ENCODE measurements at places on chromosomes 6 and 20.

GRCh38 chr20:59945175-59945574, 5.0 kb downstream of the FAM217B start:
- no peak for DNase-seq

- DNase-seq = no peak
These were observed 441.0 kb upstream of the MARCKS start for GRCh38 chr6:113416170-113416569.

DNA sequence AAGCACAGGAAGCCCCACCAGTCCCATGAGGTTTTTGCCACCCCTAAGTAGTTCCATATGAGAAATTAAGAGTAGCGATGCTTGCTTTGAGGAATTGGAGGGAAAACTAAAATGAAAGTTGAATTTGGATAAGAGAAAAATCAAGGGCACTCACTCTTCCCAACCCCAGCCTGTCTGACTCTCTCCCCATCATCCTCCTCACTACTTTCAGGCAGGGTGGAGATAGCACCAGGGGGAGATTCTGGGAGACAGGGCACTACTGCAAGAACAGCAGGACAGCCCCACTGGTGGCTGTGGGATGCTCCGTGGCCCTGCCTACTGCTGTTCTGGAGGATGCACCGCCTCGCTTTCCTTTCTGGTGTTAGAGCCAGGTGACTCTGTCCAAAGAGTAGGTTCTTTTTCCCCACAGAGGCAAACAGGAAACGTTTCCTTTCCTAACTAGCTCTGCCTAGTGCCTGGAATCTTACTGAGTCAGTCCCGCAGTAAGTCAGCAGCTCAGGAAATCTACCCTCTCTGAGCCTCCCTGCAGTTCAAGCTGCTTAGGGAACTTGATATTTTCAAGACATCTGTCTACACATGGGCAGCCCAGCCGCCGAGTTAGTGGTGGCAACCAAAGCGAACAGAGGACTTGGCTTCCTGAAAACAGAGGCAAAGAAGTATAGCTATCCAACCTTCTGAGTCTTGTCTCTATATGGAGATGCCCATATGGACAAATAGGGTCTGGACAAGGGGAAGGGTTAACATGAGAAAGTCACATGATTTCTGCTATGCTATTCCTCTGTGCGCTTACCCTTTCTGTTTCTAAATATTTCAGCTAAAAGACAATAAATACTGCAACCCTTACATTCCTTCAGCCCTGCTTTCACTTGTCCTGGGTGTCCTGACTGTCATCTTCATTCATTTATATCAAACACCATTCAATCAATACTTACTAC, 11.4 kb downstream of the HLA-E start:
- DNase-seq = no peak

DNA sequence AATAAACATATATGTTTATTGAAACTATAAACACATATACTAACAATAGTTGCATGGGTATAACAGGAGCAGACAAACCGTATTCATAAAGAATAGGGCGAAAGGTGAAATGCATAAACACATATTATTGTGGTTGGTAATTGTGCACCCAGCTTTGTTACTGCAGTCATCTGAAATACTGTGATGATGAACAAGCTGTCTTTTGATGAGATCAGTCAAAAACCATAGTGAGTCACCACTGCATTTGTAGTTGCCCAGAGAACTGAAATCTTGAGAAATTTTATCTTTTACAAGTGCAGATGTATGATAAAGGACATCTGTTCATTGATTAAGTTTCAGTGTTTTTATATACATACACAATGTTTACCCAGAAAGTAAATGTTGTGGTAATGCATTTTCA, 133.7 kb downstream of the MYO6 start:
- DNase-seq = peak; percentile 21

GRCh38 chr20:45993197-45993951, 15.3 kb upstream of the MMP9 start:
- no peak for DNase-seq

DNA sequence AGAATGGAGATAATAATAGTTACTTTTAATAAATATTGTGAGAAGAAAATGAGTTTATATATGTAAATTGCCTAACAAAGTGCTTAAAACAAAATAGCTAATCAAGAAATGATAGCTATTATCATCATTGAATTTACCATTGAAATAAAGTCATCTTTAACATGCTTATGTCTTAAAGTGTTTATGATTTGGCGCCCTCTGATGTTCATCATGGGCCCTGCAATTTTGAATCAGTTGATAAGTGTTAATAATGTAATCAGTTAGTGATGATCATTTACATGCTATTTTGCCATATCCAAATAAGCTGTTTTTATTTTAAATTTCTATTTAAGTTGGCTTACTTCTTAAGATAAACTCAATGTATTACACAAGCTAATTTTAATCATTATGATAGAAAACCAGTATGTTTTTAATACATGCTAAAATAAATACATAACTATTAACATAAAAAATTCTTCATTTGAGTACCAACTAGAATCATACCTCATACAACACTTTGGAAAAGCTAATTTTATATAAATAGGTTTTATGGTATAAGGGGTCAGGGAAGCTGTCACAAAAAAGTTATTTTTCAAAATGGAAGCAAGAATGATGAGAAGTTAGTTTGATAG, 39.2 kb upstream of the TPD52L1 start:
- DNase-seq = no peak
